ENCODE measurements at places on chromosomes 12 and 14.
A peak's percentile ranks its signal among the peaks of the same experiment; 100 is the strongest.

DNA sequence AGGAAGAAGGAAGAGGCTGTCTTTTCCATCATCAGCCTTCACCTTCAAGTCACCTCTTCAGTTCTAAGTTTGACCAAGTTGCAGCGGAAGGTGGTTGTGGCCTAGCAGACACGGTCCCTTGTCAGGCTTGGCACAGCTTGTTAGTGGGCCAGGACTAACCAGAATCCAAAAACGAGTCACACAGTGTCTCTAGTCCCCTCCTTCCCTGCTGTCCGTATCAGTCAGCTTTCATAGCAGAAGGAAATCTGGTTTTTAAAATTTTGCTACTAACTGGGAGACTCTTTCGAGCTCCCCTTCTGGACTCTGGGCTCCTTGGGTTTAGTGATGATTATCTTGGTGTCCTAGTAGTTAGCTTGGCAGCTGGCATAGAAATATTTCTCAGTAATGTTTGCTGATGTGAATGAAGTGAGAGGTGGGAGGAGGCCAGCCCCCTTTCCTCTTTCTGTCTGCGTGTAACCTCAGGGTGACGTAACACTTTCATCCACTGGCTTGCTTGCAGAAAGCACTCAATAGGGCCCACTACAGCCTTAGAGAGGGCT, 3.8 kb downstream of the ETV6 start:
- no peaks in the 10 kb centered on the region for H3K36me3 ChIP-seq
- peak overlapping the region; percentile 77 for H3K27ac ChIP-seq
- DNase-seq: no peak
- no peaks in the 10 kb centered on the region for H3K27me3 ChIP-seq
- peak overlapping the region; percentile 82 for H3K4me3 ChIP-seq

GRCh38 chr14:104765517-104765916, 12.6 kb downstream of the SIVA1 start:
- H3K4me1 ChIP-seq: no peaks in the 10 kb centered on the region
- H3K27ac ChIP-seq: no peak overlapping the region
- H3K27me3 ChIP-seq: no peaks in the 10 kb centered on the region
- DNase-seq: no peak

DNA sequence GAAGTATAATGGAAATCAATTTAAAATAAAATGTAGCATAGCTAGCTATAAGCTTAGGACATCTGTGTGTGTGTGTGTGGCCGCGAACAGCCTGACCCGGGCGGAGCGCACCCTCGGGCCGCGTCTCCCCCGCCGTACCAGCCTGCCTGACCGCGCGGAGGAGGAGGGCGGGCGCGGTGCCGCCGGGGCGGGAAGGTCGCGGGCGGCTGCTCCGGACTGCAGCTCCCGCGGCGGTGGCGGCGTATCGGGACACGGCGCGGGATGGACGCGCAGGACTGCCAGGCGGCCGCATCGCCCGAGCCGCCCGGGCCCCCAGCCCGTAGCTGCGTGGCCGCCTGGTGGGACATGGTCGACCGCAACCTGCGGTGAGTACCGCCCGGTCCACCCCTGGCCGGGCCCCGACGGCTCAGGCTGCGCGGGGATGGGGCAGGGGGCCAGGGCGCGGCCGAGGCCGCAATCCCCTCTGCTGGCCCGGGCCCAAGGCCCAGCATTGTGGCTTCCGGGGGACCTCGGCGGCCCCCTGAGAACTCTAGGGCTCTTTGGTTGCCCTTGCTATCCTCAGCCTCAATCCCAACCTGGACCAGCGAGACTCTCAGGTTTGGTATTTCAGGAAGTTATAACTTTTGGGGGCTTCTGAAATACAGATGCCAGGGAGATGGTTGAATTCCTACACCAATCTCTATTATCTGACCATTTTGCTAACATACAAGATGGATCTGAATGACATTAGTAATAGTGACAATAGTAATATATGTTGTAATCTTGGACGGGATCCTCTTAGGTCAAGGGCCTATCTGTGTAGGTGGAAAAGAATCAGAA, at the start of gene ABHD12B:
Gene ABHD12B, plus strand, starts transcription at position 140 of the 819 bp plus-strand sequence. Its CDS starts 122 bp downstream, at position 262.
- H3K27ac ChIP-seq: no peak within 1 kb of the TSS
- H3K27me3 ChIP-seq: peaks cover 41% of the 10 kb centered on the region
- H3K36me3 ChIP-seq: no peaks in the 10 kb centered on the region
- H3K4me3 ChIP-seq: no peak within 1 kb of the TSS
- H3K4me1 ChIP-seq: peaks cover 6% of the 10 kb centered on the region

- H3K27ac ChIP-seq: peak overlapping the region; percentile 44
- H3K27me3 ChIP-seq: peaks cover 4% of the 10 kb centered on the region
- H3K4me3 ChIP-seq: no peak overlapping the region
These were observed 2.8 kb downstream of the RXYLT1 start for GRCh38 chr12:63782466-63782865.

GRCh38 chr14:77991128-77991772, 178.9 kb upstream of the NRXN3 start:
- no peaks in the 10 kb centered on the region for H3K27me3 ChIP-seq
- no peak overlapping the region for H3K4me3 ChIP-seq
- H3K4me1 ChIP-seq: peaks cover 6% of the 10 kb centered on the region
- no peak for DNase-seq
- H3K36me3 ChIP-seq: peaks cover 7% of the 10 kb centered on the region

GRCh38 chr12:69438539-69438938, 31.6 kb upstream of the FRS2 start:
- H3K27ac ChIP-seq: no peak overlapping the region
- H3K4me1 ChIP-seq: no peaks in the 10 kb centered on the region
- no peaks in the 10 kb centered on the region for H3K27me3 ChIP-seq

- no peaks in the 10 kb centered on the region for H3K27me3 ChIP-seq
- DNase-seq: peak; percentile 75
- H3K4me1 ChIP-seq: peaks cover 6% of the 10 kb centered on the region
- no peak overlapping the region for H3K4me3 ChIP-seq
- peaks cover 97% of the 10 kb centered on the region for H3K36me3 ChIP-seq
These were observed 22.7 kb downstream of the TRAFD1 start for GRCh38 chr12:112148031-112148513.

DNA sequence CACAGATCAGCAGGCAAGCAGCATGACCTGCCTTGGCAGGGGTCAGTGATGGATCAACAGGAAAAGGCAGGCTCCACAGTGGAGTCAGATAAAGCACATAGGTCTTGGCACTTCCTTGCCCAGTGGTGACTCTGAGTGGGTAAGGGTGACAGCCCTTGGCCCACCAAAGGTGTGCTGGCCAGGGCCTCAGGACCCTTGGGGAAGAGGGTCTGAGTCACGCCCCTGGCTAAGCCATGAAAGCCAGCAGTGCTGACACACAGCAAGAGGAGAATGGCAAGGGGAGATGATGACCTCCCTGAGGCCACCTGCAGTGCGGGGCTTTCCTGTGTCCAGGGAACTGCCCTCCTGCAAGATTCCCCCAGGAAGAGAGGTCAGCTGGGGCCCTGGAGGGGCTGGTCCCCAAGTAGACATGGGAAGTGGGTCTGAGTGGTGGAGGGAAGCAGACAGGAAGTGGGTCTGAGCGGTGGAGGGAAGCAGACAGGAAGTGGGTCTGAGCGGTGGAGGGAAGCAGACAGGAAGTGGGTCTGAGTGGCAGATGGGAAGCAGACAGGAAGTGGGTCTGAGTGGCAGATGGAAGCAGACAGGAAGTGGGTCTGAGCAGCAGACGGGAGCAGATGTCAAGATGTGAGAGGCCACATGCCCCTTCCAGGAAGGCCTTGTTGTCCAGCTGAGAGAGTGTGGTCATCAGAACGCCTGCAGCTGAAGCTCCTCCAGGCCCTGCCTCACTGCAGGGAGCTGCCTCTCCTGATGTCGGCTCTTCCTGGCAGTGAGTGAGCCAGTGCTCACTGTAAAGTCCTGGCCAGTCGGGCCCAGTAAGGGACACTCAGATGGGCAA, 34.8 kb downstream of the DIO3 start:
- no peak overlapping the region for H3K4me3 ChIP-seq
- H3K27me3 ChIP-seq: peaks cover 5% of the 10 kb centered on the region
- no peak for DNase-seq

GRCh38 chr12:94202245-94203180, 54.1 kb downstream of the PLXNC1 start:
- no peaks in the 10 kb centered on the region for H3K27me3 ChIP-seq
- H3K27ac ChIP-seq: peak overlapping the region; percentile 78
- peak; percentile 66 for DNase-seq
- peaks cover 21% of the 10 kb centered on the region for H3K4me1 ChIP-seq

All from MCF 10A (cell line).